ENCODE measurements at places on chromosomes 13 and 19. TPM values are rescaled to one million over a fixed set of nuclear protein-coding genes. Genes with fewer than 3 reads are reported as not detected.

- peak; percentile 76 for DNase-seq
- H3K4me1 ChIP-seq = peaks cover 10% of the 10 kb centered on the region
- no peak overlapping the region for H3K4me3 ChIP-seq
- H3K27ac ChIP-seq = no peak overlapping the region
These were observed 14.7 kb downstream of the ATP11A start for GRCh38 chr13:112704308-112705145.

CD79A gene
- polyA plus RNA-seq = 0.32 TPM

GRCh38 chr13:24223341-24224231, 63.1 kb downstream of the SPATA13 start:
- H3K4me1 ChIP-seq = no peaks in the 10 kb centered on the region
- DNase-seq = peak; percentile 7
- H3K36me3 ChIP-seq = no peaks in the 10 kb centered on the region
- no peak overlapping the region for H3K27ac ChIP-seq
- H3K4me3 ChIP-seq = no peak overlapping the region

S1PR5 gene
- polyA plus RNA-seq = 0.84 TPM

SIGLEC5 gene
- polyA plus RNA-seq = not detected

LILRA2 gene
- 2.1 TPM for polyA plus RNA-seq

Data from kidney (tissue), 22 donors.